CD8-positive, alpha-beta T cell (primary cell): ENCODE measurements at places on chromosomes 1 and 21. TPM values are rescaled to one million over a fixed set of nuclear protein-coding genes. Genes with fewer than 3 reads are reported as not detected.

- DNase-seq = no peak
These were observed 216.3 kb downstream of the KCNH1 start for GRCh38 chr1:210917560-210918169.

DNA sequence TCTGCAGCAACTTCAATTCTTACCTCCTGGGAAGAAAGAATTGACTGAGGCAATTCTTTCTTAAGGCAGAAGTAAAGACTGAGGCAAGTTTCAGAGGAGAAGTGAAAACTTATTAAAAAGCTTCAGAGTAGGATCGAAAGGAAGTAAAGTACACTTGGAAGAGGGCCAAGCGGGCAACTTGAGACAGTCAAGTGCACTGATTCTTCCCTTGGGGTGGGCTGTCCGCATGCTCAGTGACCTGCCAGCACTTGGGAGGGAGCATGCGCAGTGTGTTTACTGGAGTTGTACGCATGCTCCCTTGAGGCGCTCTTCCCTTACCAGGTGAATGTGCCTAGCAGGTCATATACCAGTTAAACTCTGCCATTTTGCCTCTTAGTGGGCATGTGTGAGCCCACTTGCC is 55.3 kb upstream of the NBPF3 start:
- no peak for DNase-seq

GRCh38 chr1:182888736-182889531 is 49.8 kb downstream of the DHX9 start:
- no peak for DNase-seq

- DNase-seq = no peak
These were observed 313.4 kb upstream of the FMN2 start for GRCh38 chr1:239778208-239778813.

DNA sequence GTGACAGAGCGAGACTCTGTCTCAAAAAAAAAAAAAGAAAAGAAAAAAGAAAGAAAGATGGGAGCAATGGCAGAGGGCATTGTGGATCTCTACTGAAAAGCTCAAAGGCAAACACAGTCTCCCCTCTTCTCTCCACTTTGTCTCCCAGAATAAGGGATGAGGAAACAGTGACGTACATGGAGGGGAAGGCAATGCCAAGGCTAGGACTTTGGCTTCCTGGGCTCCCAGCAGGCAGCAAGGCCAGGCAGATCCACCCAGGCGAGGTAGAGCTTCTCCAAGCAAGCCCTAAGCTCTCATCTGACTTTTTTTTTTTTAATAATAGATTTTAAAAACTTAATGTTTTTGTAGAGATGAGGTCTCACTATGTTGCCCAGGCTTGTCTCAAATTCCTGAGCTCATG is 4.6 kb downstream of the ARHGEF2 start:
- DNase-seq = no peak

DNA sequence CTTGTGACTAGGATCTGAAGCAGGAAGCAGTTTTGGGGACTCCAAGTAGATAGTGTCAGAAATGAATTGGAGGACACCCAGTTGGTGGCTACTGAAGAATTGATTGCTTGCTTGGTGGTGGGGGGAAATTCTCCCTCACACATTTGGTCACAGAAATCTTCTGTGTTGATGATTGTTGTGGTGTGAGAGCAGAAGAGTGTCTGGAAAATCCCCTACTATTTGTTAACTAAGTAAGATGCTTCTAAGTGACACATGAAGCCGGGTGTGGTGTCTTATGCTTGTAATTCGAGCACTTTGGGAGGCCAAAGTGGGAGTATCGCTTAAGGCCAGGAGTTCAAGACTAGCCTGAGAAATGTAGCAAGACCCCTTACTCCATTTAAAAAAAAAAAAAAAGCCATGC is 22.5 kb upstream of the IPP start:
- DNase-seq = no peak

DNA sequence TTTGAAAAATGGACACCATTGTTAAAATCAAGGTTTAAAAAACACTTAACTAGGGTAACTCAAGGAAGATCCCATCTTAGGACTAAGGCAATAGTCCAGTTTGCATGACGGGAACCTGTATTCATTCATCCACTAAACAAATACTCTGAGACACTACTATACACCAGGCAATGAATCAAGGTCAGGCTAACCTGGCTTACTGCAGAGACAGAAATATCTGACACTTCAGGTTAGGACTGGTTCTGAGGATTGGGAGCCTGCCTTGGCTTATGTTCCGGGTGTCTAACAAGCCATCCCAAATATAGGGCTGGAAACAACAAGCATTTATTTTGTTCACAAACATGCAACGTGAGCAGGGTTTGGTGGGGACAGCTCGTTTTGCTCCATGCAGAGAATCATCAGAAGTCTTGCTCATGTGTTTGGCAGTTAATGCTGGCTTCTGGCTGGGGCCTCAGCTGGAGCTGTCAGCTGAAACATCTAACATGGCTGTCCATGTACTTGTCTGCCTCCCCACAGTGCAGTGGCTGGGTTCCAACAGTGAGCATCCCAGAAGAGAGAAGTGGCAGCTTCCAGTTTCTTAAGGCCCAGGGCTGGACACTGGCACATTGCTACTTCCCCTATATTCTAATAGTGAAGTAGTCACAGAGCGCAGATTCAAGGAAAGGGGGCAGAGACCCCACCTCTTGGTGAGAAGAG is 37.0 kb upstream of the CAMK1G start:
- no peak for DNase-seq

- DNase-seq = no peak
These were observed 17.0 kb downstream of the RHOU start for GRCh38 chr1:228752258-228752657.

GRCh38 chr1:178739285-178740045 is 14.4 kb downstream of the RALGPS2 start:
- no peak for DNase-seq

- DNase-seq = peak; percentile 40
These were observed 18.3 kb downstream of the PPT1 start for GRCh38 chr1:40078512-40079333.

DNA sequence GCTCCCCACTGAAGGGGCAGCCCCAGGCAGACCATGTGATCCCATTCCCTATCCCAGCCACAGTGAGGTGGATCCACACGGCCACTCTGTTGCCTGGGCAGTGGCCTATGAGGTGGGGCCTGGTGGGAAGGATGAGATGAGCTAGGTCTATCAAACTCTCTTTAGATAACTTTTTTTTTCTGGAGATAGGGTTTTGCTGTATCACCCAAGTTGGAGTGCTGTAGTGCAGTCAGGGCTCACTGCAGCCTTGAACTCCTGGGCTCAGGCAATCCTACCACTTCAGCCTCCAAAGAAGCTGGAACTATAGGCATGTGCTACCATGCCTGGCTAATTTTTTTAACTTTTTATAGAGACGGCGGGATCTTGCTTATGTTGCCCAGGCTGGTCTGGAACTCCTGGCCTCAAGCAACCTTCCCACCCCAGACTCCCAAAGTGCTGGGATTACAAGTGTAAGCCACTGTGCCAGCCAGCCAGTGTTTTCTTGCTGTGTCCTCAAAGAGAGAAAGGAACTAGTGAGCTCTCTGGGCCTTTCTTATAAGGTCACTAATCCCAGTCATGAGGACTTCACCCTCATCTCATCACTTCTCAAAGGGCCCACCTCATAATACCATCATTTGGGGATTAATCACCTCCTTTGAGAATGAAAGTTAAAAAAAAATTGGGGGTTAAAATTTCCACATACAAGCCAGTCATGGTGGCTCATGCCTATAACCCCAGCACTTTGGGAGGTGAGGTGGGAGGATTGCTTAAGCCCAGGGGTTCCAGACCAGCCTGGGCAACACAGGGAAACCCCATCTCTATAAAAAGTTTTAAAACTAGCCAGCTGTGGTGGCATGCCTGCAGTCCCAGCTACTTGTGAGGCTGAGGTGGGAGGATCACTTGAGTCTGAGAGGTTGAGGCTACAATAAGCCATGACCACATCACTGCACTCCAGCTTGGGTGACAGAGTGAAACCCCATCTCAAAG is 36.6 kb downstream of the H3-3A start:
- no peak for DNase-seq

DNA sequence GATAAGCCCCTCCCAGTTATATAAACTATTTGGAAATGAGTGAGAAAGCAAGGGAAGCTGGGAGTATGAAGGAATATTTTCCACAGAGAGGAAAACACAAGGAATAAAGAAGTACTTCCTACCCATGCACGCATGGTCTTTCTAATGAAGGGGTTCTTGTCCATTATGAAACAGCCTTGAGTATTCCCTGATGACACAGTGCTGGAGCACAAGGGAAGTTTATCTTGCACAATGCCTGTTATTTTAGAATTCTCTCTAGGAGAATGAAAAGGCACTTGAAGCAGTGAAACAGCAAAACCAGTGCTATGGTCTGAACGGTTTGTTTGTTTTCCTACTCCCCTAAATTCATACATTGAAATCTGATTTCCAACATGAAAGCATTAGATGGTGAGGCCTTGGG is 38.6 kb upstream of the ADAMTS1 start:
- DNase-seq = no peak

DNA sequence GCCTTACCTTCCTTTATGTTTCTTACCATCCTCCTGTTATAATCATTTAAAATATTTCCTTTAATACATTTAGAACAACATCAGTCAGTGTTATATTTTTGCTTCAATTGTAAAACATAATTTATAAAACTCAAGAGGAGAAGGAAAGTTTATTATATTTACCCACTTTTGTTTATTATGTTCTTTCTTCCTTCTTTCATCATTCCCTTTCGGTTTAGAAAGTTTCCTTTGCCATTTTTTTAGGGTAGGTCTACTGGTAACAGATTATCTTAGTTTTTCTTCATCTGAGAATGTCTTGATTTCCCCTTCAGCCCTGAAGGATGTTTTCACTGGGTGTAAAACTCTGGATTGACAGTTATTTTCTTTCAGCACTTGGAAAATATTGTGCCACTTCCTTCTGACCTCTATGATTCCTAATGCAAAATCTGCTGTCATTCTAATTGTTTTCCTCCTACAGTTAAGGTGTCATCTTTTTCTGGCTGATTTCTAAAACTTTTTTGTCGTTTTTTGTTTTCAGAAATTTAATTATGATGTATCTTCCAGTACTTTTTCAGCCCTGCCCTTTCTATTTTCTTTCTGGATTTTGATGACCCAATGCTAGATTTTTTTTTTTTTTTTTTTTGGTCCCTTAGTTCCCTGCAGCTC is 25.0 kb downstream of the PTPN22 start:
- DNase-seq = no peak

GRCh38 chr1:246301553-246302250 is 205.4 kb downstream of the SMYD3 start:
- DNase-seq = no peak

- DNase-seq = no peak
These were observed 428.6 kb downstream of the PTPRC start for GRCh38 chr1:199067483-199067882.

DIO1 gene
- total RNA-seq = not detected

DNA sequence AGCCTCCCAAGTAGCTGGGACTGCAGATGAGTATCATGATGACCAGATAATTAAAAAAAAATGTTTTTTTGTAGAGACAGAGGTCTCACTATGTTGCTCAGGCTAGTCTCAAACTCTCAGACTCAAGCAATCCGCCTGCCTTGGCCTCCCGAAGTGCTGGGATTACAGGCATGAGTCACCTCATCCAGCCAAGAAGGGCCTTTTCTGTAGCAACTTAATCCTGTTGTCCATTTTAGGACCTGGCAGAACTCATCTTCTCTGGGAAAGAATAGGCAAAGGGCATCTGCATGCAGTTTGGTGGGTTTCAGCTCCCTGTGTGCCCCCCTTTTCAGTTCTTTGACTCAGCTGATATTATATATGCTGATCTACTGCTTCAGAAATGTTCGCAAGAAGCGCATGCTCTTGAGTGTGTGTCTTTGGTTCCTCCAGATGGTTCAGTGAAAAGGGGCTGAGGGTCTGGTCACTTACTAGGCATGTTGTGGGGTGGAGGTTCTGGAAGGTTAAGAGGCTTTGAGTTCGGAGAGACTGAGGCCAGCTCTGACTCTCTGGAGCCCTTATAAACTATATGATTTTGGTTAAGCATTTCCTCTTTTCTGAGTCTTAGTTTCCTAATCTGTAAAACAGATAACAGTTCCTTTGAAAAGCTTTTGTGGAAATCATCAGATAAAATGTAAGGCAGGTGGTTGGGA is 19.4 kb upstream of the SRSF4 start:
- no peak for DNase-seq

DNA sequence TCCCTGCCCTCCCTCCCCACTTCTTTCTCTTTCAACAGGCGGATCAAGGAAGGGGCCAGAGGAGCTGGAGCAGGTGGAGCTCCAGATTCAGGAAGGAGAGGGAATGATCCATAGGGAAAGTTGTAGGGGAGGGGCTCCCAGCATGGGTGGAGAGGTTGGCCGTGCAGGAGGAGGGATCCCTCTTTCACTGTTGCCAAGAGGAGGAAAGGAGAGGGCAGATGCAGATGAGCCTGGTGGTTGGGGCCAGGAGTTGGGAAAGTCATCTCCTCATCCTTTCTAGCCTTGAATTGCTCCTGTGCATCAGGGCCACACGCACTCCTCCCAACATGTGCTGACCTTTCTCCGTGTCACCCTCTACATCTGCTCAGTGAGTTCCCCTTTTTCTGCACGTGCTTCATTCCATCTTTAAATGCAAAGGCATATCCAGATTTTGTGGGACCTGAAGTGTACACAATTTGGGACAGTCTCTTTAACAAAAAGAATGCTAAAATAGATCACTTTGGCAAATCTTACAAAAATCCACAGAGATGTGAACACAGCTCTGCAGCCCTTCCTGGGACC is 32.4 kb downstream of the ZBTB18 start:
- no peak for DNase-seq

DNA sequence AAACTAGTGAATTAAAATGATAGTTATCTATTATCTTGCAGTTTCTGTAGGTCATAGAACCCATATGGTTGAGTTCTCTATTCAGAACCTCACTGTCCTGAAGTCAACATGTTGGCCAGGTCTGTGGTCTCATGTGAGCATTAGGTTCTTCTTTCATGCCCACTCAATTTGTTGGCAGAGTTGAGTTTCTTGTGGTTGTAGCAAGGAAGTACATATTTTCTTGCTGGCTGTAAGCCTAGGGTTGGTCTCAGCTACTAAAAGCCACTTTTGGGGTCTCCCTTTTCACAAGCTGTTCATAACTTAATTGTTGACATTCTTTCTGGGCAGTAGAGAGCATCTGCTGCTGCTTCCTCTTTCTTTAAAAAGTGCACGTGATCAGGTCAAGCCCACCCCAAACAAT is 1165.1 kb upstream of the NCAM2 start:
- DNase-seq = no peak

GRCh38 chr1:202291961-202292712 is 49.6 kb downstream of the UBE2T start:
- no peak for DNase-seq

LRRC3 gene
- 0.68 TPM for total RNA-seq

ACBD3 gene
- total RNA-seq = 40.9 TPM

ARHGEF16 gene
- not detected for total RNA-seq
